ENCODE measurements at places on chromosomes 13 and 19. TPM values are rescaled to one million over a fixed set of nuclear protein-coding genes. Genes with fewer than 3 reads are reported as not detected.

ZNF253 gene
- total RNA-seq: 3.5 TPM

SLC15A1 gene
- total RNA-seq: not detected

C19orf85 gene
- total RNA-seq: not detected

CRB3 gene
- 22.0 TPM for total RNA-seq

SLITRK6 gene
- not detected for total RNA-seq

PEAK3 gene
- not detected for total RNA-seq

KLF5 gene
- total RNA-seq: 7.9 TPM

DAND5 gene
- total RNA-seq: not detected

HSPB6 gene
- total RNA-seq: not detected

MYPOP gene
- total RNA-seq: 2.4 TPM

GRCh38 chr19:3112375-3113099 lies 18.4 kb downstream of the GNA11 start:
- DNase-seq: no peak

GRCh38 chr19:49997709-49998108 lies 27.5 kb downstream of the VRK3 start:
- peak; percentile 61 for DNase-seq

DNA sequence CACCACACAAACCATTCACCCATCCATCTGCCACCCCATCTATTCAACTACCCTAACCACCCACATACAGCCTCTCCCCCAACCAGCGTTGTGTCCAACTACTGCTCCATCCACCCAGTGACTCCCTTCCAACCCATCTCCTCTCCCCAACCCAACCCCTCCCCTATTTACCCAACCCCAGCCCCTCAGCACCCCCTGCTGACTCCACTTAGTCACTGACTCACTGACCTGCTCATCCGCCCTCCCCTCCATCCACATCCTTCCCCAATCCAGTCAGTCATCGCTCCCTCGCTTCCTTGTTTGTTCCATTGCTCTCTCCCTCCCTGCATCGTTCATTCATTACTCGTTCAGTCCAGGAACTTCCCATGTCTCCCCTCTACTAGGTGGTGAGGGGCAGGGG lies 39.2 kb downstream of the KCNC3 start:
- DNase-seq: no peak

DNA sequence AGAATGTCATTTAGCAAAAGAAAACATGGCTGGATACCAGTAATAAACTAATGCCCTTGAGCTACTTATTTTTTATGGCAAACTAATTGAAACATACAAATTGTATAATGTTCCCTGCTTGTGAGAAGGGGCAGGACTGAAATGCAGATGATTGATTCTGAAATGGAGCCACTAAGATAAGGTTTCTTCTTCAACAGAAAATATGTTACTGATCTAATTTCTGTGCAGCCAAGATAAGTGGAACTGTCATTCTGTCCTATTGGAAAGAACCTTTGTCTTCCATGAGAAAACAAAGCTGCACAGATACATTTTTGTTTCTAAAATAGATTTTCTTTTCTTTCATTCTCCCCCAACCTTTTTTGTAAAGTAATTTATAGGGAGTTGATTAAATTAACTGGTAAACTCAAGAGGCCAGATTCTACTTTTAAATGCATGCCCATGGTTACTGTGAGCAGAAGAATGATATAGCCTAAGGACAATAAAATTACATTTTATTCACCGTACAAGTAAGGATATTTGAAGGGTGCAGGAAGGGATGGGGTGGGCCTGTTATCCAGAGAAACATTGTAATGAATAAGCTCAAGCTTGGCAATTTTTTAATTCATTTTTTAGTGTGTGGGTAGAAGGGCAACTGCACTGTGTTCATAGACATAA lies 39.9 kb downstream of the STARD13 start:
- no peak for DNase-seq

DNA sequence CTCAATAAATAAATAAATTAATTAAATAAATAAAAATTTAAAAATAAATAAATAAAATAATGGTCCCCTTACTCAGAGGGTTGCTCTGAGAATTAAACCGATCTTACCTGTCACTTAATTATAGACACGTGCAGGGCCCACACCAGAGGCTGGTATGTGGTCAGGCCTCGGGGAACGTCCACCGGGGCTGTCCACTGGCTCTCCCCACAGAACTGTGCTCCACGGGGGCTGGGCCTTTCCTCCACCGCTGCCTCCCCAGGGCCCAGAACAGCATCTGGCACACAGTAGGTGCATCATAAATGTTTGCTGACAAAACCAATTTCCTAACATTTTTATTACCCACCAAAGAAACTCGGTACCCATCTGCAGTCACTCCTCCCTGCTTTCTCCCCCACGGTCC lies 69.2 kb downstream of the CEBPG start:
- DNase-seq: no peak

- no peak for DNase-seq
These were observed 11.5 kb downstream of the HIPK4 start for GRCh38 chr19:40378509-40378908.

DNA sequence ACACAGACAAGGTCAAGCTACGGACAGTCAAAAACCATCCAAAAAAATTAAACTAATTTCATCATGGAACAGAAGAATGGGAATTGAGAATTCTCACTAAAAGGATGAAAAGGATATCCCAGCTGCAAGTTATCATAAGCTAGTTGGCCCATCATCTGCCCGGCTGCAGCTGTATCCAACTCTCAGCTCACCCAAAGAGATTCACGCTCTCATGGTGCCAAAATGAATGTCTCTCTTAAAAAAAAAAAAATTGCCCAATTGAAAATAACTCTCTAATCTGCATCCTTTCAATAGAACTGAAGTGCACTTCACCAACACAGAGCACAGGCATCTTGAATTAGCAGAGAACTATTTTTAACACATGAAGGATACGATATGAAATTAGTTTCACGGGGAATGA lies 20.0 kb downstream of the ENOX1 start:
- no peak for DNase-seq

- no peak for DNase-seq
These were observed 469.9 kb downstream of the COG6 start for GRCh38 chr13:40125336-40125735.

DNA sequence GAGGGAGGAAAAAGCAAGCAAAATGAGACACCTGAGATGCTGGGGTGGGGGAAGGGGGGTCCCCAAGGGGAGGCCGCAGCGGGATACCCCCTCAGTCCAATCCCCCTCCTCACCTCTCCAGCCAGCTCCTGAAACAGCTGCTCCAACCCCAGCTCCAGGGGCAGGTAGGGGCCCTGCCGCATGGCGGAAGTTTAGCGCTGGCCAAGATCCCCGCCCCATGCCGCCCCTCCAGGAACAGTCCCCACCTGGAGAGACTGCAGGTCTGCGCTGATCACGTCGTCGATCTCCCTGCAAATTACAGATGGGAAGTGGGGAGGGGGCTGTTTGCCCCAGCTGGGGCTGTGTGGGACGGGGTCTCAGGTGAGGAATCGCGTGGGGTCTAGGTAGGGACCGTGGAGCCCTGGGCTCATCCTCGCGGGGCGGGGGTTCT lies 9.0 kb downstream of the CAPN12 start:
- DNase-seq: no peak

DNA sequence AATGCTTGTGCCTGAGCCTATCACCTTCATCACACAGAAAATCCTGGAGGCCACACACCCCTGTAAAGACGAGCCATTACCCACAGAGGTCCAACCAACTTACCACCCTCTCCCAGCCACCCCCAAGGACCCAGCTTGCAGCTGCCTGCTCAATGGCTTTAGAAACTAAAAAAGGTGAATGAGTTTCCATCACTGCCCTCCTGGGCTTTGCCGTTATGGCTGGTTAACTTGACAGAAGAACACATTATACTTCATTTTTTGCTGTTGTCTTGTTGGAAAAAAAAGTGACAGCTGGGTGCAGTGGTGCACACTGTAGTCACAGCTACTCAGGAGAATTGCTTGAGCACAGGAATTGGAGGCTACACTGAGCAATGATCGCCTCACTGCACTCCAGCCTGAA lies 17.4 kb upstream of the FEM1A start:
- DNase-seq: no peak

- no peak for DNase-seq
These were observed 180.5 kb downstream of the ZNF737 start for GRCh38 chr19:20385061-20385460.

- peak; percentile 82 for DNase-seq
These were observed at the start of gene TNFSF9 for GRCh38 chr19:6530386-6531162. TSS of gene TNFSF9 (plus strand) at chr19:6531026. CDS start at chr19:6531037, 11 bp downstream.

- DNase-seq: no peak
These were observed 133.9 kb downstream of the IRS2 start for GRCh38 chr13:109652531-109652930.

DNA sequence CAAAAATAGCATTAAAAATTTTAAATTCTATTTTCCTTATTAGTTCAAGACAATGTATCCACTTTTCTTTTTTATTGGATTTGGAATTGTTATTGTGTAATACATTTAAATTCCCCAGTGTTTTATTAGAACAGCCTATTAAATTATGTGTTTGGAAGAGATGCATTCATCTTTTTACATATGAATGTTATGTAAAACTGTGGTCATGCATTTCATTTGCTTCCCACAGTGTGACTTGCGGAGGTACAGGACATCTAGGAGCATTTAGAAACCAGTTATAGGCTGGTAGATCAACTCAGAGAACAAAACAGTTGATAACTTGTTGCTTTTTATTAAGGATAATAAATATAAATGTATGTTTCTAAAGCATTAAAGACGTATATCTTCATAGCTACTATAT lies 335.5 kb upstream of the TMTC4 start:
- no peak for DNase-seq

GRCh38 chr13:37485756-37486155 lies 112.8 kb downstream of the POSTN start:
- no peak for DNase-seq

GRCh38 chr19:47860602-47861297 lies 1.7 kb downstream of the TPRX2 start:
- no peak for DNase-seq

DNA sequence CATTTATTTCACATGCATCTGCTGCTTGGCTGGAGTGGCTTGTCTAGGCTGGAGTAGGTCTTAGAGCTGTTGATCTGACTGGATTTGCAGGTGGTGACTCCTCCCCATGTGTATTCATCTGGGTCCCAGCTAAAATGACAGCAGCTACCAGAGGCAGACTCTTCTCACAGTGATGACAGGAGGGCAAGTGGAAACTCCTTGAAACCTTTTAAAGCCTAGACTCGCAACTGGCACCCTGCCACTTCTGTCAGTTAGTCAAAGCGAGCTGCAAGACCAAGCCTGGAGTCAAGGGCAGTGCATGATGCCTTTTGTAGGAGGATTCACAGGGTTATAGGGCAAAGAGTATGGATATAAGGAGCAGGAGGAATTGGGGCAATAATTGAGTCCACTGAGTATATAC lies 65.2 kb downstream of the TEX26 start:
- no peak for DNase-seq

DNA sequence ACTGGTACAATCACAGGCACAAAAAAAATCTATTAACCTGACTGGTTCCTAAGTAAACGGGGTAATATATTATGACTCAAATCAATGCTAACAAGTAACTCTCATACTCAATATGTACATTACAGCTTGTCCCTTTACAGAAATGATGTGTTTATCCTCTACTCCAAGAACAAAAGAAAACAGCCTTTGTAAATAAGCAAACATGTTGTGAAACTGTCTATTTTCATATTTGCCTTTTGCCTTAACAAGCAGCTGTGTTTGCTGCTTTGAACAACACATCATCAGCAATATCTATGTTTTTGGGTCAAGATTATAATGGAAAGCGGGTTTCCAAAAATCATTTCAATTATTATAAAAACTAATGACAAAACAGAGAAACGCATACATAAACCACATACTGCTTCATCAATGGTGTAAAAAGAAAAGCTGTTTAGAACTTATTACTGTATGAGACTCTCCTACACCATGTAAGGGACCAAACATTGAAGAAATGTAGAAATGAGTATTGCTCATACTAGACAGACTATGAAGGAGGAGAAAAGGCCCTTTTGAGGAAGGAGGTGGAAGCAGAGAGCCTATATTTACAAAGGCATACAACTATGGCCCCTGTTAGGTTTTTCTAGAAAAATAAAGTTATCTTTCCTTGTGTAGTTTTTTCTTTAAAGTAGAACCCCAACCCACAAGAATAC lies 14.8 kb downstream of the TBC1D4 start:
- no peak for DNase-seq

DNA sequence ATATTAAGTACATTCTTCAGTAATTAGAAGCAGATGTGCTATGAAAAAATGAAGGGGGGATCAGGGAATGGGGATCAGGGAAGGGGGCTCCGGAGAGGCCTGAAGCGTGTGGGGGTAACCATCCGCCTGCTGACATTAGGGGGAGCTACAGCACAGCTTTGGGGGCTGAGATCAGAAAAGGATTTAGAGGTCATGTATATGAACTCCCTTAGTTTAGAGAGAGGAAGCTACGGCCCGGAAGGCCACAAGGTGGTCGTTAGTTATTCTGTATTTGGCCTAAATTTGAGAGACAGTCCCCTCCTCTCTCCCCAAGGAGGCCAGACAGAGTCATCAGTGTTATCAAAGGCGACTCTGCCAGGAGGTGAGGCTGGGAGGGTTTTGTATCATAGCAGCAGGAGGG lies 99.0 kb downstream of the TM9SF2 start:
- DNase-seq: no peak

DNA sequence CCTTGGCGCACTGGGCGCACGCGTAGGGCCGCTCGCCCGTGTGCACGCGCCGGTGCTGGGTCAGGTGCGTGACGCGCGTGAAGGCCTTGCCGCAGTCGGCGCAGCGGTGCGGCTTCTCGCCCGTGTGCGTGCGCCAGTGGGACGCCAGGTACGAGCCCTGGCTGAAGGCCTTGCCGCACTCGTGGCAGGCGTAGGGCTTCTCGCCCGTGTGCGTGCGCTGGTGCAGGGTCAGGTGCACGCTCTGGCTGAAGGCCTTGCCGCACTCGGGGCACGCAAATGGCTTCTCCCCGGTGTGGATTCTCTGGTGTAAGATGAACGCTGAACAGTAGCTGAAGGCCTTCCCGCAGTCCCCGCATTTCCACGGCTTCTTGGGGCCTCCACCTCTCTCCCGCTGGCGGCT lies 7.0 kb downstream of the ZNF835 start:
- DNase-seq: no peak

DNA sequence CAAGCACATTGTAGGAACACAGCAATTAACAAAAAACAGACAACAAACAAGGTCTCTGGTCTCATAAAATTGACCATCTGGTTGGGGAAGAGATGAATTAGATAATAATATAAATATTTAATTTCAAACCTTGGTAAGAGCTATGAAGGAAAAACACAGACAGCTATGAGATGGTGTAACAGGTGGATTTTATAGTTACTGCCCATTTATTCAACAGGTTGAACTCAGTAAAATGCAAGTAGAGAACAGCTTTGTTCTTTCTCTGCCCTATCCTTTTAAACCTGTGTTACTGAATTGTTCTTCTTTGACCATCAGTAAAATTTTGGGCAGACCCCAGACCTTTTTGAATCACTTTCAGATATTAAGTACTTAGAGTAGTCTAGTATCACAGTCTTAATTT lies 77.6 kb upstream of the FAM216B start:
- DNase-seq: no peak

- DNase-seq: no peak
These were observed 20.6 kb upstream of the WDR18 start for GRCh38 chr19:963486-963951.

DNA sequence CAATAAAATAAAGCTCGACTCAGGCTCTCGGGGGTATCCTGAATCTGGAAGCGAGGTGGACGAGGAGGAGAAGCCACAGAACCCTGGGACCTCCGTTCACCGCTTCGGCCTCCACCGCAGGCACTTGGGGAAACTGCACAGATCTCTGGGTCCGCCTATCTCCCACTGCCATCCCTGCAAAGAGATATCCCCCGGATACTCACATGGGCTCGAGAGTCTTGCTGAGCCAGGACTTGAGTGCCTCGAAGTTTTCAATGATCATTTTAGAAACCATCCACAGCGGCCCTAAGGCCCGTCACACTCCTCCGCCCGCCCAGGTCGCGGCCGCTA lies 589 bp downstream of the RBM26 start:
- no peak for DNase-seq

Measured in Caki2 (cell line).